Lower lobe of right lung (tissue), 2 donors: ENCODE measurements at places on chromosomes 7 and 10. TPM values are rescaled to one million over a fixed set of nuclear protein-coding genes. Genes with fewer than 3 reads are reported as not detected.

SLC26A5 gene
- 1.8 TPM for total RNA-seq

ZPBP gene
- total RNA-seq: not detected

OPN4 gene
- not detected for total RNA-seq

MYH16 gene
- not detected for total RNA-seq

CRYGN gene
- not detected for total RNA-seq

TTYH3 gene
- total RNA-seq: 51.7 TPM

GRCh38 chr10:132493246-132493755 is 44.3 kb upstream of the INPP5A start:
- peak; percentile 39 for DNase-seq

GRCh38 chr7:5388273-5388901 is 35.2 kb downstream of the TNRC18 start:
- DNase-seq: no peak

GRCh38 chr10:6176691-6177231 is 26.0 kb upstream of the PFKFB3 start:
- no peak for DNase-seq

GRCh38 chr7:44884621-44885393 is 523 bp downstream of the PURB start:
- DNase-seq: peak; percentile 77

GRCh38 chr7:45617166-45617565 is 43.0 kb downstream of the ADCY1 start:
- no peak for DNase-seq

DNA sequence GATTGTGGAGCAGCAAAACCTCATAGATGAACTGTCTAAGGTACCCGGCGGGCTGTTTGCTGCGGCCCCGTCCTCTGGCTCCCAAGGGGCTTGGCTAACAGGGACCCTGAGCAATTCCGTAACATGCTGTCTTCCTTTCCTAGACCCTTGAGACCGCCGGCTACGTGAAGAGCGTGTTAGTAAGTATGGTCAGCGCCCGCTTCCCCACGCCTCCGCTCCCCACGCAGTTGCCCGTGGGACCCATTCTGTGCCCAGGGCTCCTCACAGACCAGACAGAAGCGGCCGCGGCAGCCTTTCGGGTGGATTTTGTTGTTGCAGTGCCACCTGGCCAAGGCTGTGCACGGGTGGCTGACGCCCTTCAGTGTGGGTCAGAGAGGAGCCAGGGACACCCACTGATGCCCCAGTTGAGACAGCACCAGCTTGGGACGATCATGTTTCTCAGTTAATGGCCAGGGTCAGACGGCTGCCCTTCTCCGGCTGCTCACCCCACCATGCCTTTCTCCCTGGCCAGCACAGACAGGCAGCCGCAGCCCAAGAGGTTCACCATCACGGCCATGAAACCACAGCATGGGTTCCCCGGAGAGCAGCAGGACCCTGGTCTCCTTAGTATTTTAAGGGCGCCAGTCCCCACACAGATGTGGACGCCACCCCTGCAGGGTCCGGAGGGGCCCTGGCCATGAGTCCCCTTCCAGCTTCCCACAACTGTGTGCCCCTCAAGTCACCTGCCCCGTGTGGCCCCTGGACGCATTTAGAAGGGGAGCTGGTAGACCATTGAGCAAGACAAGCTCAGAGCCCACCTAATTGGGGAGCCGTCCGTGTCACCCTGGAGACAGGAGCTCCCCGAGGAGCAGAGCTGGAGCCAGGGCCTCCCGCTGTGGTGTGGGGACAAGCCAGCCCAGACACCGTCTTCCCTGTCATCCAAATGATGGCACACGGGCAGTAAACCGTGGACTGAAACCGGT is 49.4 kb upstream of the DPYSL4 start:
- peak; percentile 35 for DNase-seq

DNA sequence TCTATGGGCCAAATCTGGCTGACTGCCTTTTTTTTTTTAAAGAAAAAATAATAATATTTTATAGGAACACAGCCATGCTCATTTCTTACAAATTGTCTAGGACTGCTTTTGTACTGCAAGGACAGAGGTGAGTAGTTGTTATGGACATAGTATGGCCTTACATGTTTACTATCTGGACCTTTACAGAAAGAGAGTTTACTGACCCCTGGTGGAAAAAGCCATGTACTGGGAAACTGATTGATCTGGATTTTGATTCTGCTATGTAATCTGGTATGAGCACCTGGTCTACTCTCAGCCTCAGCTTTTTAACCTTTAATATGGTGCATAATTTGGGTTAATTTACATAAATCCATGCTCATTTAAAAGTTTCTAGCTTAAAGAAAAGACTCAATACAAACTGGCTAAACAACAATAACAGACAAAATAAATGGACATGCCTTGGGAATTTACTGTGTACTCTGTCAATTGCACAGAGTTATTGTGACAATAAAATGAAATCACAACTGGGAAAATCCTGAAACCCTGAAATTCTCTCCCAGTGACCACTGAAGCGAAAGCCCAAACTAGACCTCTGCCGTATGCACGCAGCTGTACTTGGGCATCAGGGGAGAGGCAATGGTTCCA is 260.7 kb downstream of the BMPER start:
- no peak for DNase-seq

DNA sequence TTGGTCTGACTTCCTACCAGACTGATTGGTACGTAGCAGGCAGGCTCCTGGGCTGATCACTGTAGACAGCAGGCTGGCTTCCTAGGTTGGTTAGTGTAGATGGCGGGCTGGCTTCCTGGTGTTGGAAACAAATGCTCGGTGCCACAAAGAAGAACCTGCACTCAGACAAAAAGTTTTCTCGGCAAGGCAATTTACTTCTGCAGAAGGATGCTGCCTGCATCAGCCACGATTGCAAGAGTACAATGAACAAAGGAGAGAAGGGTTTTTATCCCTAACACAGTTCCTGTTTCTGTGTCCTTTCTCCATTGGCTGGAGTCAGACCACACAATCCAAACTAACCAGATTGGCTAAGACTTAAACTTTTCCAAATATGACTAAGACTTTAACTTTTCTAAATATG is 123.6 kb upstream of the PPP2R2D start:
- no peak for DNase-seq

DNA sequence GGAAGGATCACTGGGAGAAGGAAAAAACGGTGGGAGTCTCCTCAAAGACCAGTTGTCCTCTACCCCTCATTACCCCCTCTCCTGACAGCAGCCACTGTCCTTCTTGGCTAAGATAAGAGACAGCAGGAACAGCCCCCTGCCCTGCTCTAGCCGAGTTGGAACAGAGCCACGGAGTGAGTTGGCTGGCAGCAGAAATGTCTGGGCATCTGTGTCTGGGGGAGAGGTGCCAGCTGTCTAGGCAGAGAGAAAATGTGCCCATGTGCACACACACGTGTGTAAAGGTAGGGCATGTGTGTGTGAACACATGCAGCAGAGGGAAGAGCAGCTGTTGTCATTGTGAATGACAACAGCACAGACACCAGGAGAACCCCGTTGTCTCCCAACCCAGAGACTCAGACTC is 9.4 kb upstream of the HILPDA start:
- no peak for DNase-seq

GRCh38 chr7:149496642-149497391 is 792 bp downstream of the ZNF746 start:
- peak; percentile 76 for DNase-seq

DNA sequence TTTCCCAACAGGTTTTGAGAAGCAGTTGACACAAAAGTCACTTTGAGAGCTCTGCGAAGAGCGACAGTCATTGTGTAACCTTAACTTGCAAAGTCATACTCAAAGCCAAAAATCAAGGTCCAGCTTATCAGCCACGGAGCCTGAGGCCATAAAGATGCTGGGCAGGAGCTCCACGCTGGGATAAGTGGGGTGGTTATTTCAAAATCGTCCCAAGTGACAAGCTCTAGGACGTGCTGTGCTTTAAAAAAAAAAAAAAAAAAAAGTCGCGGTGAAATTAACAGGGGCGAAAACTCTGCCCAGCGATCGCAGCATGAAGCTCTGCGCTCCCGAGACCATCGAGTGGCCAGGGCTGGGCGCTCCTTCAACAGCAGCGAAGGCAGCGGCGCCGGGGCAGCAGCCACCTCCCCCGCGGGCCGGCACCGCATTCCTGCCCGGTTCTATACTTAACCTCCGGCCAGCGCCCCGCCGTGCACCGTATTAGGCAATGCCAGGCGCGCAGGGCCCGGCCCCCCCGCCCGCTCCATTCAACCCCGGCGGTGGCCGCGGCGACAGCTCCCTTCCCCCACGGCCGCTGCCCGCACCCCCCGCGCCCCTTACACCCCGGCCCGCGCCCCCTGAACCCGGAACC is 657 bp downstream of the HACD1 start:
- peak; percentile 93 for DNase-seq

GRCh38 chr7:112981966-112982365 is 104.7 kb downstream of the GPR85 start:
- no peak for DNase-seq

- no peak for DNase-seq
Measured at GRCh38 chr7:32618470-32618869, 123.2 kb downstream of the AVL9 start.

DNA sequence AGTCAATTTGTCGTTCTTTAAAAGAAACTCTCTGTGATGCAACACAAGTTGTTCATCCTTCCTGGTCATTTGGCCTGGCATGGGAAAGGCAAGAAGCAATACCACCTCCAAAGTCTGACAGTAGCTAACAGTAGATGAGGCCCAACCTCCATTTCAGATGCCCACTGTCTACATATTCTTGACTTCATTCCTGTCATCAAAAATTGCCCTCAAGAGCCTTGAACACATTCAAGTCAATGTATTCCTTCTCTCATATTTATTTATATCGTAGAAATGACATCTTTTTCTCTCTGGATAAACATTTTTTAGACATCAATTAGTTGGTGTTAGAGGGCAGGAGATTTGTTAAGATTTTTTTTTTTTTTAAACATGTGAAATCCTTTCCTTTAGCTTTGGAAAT is 33.7 kb downstream of the ABLIM1 start:
- DNase-seq: no peak

- DNase-seq: no peak
Measured at GRCh38 chr7:99310004-99310403, 15.7 kb upstream of the ARPC1A start.

DNA sequence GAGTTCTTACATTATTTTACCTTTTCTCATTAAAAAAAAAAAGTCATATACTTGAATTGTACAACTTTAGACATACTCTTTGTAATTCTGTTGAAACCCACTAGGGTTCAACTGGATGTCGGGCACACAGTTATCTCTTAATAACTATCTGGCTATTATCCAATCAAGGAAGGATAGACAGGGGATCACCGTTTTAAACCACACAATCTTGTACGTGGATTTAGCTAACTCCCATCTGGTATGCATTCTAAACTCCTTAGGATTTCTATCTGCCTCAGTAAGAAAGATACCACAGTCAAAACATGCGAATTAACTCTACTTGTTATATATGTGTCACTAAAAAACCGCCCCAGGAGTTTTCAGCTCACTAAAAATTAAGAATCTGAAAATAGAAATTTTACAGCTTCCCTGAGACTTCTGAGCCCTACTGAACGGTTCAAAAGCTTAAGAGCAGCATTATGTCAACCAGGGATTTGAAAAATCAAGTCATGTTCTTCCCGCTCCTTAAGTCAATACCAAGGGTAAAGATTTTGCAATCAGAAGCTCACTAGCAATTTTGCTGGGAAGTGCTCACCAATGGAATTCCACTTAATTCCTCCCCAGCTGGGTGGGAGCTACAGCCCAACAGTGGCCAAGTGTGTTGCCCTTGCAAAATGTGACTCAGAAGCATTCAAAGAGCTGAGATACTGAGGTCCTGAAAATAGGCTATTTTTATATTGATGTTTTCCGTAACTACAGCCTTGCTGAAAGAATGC is 267.0 kb downstream of the FRMD4A start:
- DNase-seq: no peak

- no peak for DNase-seq
Measured at GRCh38 chr7:19066170-19066569, 51.3 kb downstream of the TWIST1 start.

- DNase-seq: no peak
Measured at GRCh38 chr7:107387128-107387527, 82.7 kb upstream of the GPR22 start.

DNA sequence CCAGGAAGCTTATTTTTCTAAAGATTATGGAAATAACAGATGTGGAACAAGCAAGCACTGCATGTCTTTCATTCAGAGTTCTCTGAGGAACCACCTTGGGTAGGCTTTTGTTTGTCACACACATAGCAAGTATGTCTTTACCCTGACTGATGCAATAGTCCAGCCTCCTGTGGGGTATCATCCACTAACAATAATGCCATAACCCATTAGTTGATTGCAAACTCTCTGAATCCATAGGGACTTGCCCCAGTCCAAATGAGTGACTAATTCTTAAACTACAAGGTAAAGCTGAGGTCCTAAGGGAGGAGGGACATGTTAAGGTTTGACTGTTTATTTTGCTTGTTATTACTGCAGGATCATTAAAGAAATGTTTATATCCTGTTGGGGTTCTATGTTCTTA is 151.4 kb upstream of the PRPS1L1 start:
- DNase-seq: no peak

GRCh38 chr7:37333075-37333474 is 115.6 kb downstream of the ELMO1 start:
- DNase-seq: no peak

DNA sequence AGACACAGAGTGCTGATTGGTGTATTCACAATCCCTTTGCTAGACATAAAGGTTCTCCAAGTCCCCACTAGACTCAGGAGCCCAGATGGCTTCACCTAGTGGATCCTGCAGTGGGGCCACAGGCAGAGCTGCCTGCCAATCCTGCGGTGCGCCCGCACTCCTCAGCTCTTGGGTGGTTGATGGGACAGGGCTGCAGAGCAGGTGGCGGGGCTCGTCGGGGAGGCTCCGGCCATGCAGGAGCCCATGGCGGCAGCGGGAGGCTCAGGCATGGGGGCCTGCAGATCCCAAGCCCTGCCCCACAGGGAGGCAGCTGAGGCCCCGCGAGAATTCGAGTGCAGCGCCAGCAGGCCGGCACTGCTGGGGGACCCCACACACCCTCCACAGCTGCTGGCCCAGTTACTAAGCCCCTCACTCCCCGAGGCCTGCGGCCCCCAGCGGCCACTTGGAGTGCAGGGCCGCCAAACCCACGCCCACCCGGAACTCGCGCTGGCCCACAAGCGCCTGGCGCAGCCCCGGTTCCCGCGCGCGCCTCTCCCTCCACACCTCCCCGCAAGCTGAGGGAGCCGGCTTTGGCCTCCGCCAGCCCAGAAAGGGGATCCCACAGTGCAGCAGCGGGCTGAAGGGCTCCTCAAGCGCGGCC is 7.7 kb upstream of the BET1 start:
- DNase-seq: no peak

GRCh38 chr10:101438881-101439391 is 85.0 kb downstream of the BTRC start:
- DNase-seq: no peak
